ENCODE measurements at places on chromosomes 7 and 10.
A peak's percentile ranks its signal among the peaks of the same experiment; 100 is the strongest.

- DNase-seq: no peak
Observed at GRCh38 chr10:94361171-94361794, 1.5 kb downstream of the NOC3L start.

DNA sequence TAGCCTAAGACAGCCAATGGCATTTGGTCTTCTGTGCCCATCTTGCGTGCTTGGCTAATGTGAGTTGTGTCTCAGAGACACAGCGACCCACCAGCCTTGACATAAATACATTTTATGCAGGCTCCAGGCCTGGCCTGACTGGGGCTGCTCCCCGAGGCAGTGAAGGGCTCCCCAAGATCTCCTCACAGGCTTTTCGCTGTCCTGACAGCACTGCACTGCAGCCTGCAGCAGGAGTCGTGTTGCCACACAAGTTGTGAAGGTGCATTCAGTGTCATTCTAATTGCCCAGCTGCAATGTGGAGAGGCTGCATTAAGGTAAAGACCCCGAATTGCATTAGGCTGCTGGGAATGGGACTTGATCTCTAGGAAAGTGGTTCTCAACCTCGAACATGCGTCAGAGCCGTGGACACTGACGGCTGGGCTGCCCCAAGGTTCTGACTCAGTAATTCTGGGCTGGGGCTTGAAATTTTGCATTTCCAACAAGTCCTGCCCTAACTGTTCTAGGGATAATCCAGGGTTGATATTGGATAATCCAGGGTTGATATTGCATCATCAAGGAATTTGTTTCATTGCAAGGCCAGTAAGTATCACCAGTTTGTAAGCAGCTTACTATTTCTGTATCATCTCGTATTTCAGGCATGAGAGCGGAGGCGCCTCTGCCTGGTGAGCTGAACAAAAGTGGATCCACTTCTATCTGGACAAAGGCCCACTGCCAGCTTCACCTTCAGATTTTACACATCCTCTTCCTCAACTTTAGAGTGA is 108.7 kb upstream of the INSIG1 start:
- DNase-seq: no peak

DNA sequence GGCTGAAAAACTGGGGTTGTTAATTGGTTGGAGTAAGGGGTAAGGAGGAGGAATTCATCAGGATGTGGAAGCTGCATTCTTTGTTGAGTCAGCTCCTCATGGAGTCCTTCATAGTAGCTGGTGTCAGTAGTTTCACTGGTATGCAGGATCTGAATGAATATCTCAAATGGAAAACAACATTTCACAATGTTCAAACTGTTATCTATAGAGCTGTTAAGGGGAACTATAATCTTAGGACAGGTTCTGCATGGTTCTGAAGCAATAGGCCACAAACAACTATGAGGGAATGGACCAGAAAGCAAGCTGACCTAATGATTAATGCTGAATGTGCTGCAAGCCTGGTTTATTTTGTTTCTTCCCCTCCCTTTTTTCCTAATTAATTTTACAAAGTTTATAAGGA is 225.8 kb downstream of the IPMK start:
- no peak for DNase-seq

DNA sequence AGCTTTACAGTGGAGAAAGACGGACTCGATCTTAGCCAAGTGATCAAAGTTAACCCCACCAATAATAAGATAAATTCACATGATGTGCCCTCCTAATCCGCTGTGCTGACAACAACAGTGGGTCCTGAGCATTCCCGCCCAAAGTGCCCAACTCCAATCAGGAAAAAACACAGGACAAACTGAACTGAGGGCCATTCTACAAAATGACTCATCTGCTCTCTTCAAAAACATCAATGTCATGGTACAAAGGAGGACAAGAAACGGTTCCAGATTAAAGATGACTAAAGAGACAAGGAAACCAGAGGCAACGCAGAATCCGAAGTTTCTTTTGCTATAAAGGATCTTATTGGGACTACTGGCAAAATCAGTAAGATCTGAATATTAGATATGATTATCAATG is 79.4 kb downstream of the CTBP2 start:
- DNase-seq: no peak

- DNase-seq: no peak
Observed at GRCh38 chr10:94002156-94002555, 8.4 kb downstream of the PLCE1 start.

DNA sequence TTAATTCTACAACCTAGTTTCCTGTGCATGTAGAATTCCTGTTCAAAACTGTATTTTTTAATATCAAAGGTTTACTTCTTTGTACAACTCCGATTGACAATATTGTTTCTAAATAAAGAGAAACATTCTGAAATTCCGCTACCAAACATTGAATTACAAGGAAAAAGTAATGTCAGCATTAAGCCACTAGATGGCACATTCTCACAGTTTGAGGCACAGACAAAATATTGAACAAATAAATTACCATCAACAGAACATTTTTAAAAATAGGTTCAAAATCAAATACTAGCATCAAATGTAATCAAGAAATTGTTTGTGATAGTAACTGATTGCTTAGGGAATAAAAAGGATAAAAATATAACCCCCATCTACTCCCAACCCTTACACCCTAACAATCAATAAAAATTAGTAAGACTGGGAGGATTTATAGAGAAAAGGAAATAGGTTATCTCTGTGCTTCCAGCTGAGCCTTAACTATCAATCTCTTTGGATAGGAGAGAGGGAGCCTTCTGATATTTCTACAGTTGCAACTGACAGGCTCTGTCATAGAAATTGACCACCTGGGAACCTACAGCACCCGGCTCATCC is 86.6 kb upstream of the C7orf33 start:
- no peak for DNase-seq

GRCh38 chr7:77940647-77941046 is 142.1 kb downstream of the PHTF2 start:
- DNase-seq: peak; percentile 25

DNA sequence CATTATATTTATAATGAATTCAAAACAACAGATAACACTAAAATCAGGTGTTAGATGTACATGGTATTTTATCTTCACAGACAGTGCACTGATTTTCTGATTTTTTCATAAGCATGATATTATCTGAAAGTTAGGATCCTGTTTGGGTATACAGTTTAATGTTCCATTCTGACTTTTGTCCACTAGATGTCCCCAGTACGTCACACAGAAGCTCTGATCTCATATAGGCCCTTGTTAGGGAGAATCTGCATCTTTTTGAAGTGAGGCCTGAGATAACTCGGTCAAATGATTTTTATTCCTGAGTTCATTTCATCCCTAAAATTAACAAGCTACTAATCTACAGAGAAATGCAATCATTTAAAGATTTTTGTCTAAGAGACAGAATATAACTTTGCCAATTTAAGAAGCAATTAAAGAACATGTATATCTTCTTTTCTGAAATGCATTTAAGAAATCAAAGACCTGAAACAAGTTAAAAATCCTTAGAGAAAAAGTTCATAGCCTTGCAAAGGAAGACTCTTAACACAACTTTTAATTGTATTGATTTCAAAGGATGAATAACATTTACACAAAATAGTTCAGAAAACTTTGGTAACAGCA is 72.0 kb upstream of the TES start:
- DNase-seq: peak; percentile 6

DNA sequence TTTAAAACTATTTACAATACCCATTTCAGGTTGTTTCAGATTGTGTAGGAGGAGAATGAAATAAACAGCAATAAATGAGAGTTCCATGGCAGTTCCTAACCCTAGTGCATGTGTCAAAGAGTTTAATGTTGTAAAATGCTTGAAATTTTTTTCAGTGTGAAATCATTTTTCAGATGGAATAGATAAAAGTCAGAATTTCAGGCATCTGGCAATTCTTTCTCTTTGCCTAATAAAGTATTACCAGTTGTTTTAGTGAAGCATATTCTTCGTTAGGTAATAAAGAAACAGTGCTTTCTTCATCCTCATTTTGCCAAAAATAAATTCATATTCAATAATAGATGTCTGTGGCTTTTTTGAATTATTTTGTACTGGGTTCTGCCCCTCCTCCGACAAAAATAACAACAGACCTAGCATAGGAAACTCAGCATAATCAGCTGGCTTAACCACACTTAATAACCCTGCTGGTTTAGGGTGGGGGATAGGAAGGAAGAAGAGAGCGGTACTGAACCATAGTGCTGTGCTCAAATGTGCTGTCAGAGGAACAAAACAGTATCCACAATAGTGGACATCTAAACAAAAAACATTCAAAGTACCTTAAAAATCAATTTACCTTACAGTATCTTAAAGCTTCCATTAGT is 39.1 kb downstream of the MINDY3 start:
- no peak for DNase-seq

DNA sequence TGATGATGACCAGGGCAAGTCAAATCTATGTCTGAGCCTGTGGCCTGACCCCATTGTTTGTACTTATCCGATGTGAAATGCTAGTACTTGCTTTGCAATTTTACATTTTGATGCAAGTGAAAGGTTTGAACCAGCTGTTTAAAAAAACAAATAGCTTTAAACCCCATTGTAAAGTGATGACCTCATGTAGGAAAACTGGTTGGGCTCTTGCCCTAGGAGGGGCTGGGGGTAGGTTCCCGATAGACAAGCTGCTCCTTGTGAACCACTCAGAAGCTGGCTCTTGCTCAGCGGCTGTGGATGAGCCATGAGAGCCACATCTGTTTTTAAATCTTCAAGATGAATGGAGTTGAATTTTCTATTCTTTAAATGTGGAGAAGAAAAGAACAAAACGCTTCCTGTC is 185.3 kb downstream of the WDR11 start:
- DNase-seq: no peak

DNA sequence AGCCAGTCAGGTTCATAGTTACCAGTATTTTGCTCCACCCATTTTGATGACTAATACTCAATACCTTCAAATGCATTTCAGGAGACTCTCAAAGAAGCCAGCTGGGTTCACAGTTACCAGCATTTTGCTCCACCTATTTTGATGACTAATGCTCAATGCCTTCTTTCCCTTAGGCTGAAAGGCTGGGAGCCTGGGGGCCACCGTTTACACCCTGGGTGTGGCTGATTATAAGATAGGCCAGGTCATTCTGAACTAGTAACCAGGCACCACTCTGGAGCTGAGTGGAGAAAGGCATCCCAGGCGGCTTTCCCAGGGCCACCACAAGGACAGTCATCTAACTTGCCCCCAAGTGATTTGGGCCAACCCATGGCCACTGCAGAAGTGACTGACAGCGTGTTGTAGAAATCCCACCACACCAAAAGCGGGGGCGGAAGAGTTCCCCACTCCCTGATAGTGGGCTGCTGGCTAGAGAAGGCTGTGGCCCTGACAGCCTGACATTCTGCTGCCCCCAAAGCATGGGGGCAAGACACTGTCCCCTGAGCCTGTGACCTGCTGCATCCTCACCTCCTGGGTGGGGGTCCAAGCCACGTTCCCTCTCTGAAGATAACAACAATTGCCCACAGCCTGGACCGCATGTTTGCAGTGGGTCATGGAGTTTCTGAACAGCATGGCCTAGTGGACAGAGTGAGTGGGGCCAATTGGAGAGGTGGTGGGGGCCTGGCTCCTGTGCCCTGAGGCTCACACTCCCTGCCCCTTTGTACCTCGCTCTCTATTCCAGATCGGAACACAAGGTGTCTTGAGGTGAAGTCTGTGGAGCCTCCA is 23.0 kb upstream of the ZNF488 start:
- DNase-seq: no peak

DNA sequence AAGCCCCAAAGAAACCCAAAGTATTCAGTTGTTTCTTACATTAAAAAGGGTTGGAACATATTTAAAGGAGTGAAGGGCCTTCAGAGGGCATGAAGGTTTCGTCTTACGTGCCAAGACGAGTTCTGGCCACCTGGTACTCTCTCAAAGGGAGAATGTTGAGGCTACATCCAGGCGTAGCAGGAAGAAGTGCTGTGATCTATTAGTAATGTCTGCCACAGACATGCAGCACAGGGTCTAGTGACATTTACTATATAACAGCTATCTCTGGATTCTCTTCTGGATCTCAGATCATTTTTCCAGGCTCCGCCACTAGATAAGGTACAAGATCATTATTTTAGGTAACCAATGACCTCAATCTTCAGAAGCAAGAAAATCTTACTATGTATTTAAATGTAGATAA is 76.5 kb upstream of the ARID5B start:
- no peak for DNase-seq

GRCh38 chr7:40903872-40904271 is 769.1 kb downstream of the SUGCT start:
- no peak for DNase-seq

GRCh38 chr7:51481421-51481820 is 164.8 kb upstream of the COBL start:
- no peak for DNase-seq

DNA sequence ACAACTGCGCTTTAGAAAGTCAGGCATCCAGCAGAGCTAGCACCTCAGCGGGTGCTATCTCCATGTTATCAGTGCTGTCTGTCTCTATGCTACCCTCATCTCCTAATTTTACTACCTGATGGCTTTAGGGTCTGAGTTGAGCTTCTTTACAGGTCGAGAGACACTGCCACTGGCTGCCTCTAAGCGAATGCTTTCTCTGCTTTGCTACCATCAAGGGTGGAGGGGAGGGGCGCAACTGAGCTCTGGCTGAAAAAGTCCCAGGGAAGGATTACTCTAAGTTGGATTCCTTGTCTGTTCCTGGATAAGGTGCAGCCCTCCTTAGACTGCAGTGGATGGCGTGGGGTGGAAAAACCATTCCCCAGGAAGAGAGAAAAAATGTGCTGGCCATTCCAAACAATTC is 105.7 kb downstream of the CDK14 start:
- no peak for DNase-seq

DNA sequence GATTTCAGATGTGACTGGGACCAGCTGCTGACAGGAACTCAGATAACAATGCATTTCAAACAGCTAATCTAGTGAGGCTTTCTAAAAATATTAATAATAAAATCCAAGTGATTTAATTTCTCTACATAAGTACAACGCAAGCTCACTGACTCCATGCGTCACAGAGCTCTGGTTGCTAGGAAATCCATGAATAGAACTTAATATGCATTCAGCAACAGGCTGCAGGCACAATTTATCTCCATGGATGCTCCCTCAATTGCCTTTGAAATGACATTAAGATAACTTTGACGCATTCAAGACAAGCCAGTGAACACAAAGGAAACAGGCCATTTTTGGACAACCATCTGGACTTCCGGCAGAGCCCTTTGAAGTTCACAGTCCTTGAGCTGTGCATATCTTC is 118.7 kb upstream of the COL1A2 start:
- DNase-seq: no peak

DNA sequence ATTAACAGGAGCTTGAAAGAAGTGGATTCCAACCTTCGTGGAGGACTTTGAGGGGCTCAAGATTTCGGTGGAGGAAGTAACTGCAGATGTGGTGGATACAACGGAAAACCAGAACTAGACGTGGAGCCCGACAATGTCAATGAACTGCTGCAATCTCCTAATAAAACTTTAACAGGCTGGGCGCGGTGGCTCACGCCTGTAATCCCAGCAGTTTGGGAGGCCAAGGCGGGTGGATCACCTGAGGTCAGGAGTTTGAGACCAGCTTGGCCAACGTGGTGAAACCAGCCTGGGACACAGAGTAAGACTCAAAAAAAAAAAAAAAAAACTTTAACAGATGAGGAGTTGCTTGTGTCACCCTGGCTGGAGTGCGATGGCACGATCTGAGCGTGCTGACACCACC is 477.8 kb upstream of the MKI67 start:
- DNase-seq: no peak

GRCh38 chr7:141663081-141663849 is 38.7 kb downstream of the DENND11 start:
- DNase-seq: no peak

- no peak for DNase-seq
Observed at GRCh38 chr7:153852261-153852660, 199.9 kb upstream of the DPP6 start.

- no peak for DNase-seq
Observed at GRCh38 chr7:27600247-27600646, 62.4 kb downstream of the HIBADH start.

All from activated CD4-positive, alpha-beta T cell treated with anti-CD3 and anti-CD28 coated beads for 48 hours (primary cell).